Left lung (tissue), 14 donors: ENCODE measurements at places on chromosomes 5 and 9. TPM values are rescaled to one million over a fixed set of nuclear protein-coding genes. Genes with fewer than 3 reads are reported as not detected.
A peak's percentile ranks its signal among the peaks of the same experiment; 100 is the strongest.

NAA35 gene
- 31.1 TPM for polyA plus RNA-seq

GALT gene
- polyA plus RNA-seq = 69.2 TPM

DNA sequence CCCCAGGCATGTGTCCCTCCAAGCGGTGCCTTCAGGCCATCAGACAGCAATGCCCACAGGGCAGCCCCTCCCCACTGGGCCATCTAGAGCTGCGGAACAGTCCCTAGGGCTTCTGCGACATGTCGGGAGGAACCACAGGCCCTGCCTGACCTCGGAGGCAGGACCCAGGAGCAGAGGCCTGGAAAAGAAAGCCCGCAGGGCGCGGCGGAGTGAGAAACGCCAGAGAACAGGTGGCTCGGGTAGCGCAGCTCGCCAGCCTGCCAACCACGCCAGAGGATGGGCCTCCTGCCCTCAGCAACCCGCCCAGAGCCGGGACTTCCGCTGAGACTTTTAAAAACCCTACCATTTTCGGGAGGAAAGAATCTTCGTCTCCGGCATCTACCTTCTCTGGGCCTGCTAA, 715 bp downstream of the LCN8 start:
- no peak for DNase-seq

INSL6 gene
- 1.2 TPM for polyA plus RNA-seq

- peak; percentile 51 for DNase-seq
These were observed 6.6 kb downstream of the GALNT10 start for GRCh38 chr5:154196955-154197652.

NKD2 gene
- polyA plus RNA-seq = 11.7 TPM

GRCh38 chr9:96620832-96621269, 1.2 kb upstream of the CDC14B start:
- peak; percentile 6 for DNase-seq

- peak; percentile 68 for DNase-seq
These were observed 50.0 kb downstream of the TRIM32 start for GRCh38 chr9:116737152-116737546.

IL12B gene
- not detected for polyA plus RNA-seq

- DNase-seq = no peak
These were observed 373.5 kb downstream of the KIAA0825 start for GRCh38 chr5:94244921-94245320.

- DNase-seq = no peak
These were observed 12.0 kb downstream of the ADRA1B start for GRCh38 chr5:159928122-159928909.

DNA sequence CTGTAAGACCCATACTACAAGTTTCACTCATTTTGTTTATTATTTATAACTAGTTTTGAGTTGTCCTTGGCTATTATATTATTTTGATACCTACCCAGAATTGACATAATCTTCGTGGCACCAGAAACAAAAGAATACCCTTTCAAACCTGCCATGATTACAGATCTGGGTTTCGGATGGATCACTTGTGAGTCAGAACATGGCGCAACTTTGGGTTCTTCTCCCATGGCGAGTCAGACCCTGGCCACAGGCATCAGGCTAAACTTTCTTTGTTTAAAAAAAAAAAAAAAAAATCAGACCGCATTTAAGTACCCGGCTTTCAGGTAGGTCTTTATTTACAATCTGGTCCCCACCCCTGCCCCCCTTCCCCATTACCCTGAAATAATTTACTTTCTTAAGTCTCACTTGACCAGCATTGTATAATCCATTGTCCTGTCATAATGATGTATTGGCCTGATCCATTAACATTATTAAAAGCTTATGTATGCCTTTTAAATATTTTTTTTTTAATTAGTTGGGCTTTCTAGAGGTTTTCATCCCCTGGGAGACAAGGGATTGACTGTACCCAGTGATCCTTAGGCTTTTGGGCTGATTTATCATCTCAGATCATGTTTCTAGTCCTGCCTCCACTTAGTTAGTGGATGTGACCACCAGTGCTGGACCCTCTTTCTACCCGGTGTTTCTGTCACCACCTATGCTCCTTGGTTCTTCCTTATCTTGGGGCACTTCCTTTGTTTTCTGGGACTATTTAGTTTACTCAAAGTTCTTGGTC, 43.9 kb downstream of the F2RL2 start:
- no peak for DNase-seq

- DNase-seq = no peak
These were observed 41.2 kb downstream of the FREM1 start for GRCh38 chr9:14868772-14869583.

RUSC2 gene
- 15.2 TPM for polyA plus RNA-seq

- DNase-seq = no peak
These were observed 824 bp downstream of the MXD3 start for GRCh38 chr5:177310757-177311391.

DNAH5 gene
- polyA plus RNA-seq = 3.7 TPM

GRCh38 chr5:92775711-92776615, 805.1 kb downstream of the NR2F1-AS1 start:
- DNase-seq = no peak

DNA sequence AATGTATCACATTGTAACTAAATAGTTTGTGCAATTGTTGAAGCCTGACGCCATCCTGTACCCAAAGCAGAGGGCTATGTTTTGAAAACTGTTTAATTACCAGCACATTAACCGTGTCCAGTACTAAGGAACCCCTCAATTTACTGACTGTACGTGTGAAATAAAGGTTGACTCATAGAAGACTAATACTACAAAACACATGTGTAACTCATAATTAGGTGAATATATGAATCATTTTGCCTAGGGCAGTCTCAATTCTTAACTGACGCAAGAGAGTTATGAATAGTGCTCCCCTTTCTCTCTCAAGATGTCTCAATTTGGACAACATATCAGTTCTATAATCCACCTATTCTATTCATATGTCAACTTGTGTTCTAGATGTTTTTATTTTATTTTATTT, 558.4 kb downstream of the PRDM9 start:
- no peak for DNase-seq

DNA sequence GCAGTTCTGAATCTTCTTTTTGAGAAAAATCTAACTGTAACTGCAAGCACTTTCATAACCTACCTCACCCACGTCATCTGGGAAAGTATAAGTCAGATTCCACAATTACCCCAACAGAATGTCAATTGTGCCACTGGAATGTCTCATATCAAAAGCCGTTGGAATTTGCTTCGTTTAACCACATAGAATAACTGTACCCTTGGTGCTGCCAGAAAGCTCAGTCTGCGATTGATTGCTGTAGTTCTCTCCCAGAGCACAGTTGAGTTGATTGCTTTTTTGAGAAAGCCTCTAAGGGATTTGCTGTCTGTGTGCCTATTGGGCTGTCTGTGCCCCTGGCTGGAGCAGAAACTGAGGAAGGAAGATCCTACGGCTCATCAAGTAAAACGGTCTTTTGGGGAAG, 583.6 kb downstream of the TMEM38B start:
- no peak for DNase-seq

- no peak for DNase-seq
These were observed 54.6 kb downstream of the FGF10 start for GRCh38 chr5:44334622-44335021.

- no peak for DNase-seq
These were observed 20.9 kb downstream of the IPPK start for GRCh38 chr9:92649007-92649406.

DNA sequence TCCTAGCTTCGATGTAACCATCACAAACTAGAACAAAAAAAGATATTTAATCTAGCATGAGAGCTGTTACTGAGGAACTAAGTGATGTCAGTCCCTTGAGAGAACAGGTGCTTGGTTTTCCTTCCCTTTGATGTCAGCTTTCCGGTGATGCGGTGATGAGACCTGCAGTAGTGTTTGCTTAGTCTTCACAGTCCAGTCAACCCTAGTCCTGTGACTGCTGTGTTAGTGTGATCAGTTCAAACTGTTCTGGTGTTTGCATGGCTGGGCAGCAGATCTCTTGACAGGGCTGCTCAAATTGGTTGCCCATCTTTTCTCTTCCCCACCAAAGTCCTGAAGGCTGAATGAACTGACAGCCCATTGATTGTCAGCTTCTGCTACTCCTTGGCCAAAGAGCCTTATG, 608.6 kb upstream of the DAB2 start:
- DNase-seq = no peak

ATG10 gene
- 10.6 TPM for polyA plus RNA-seq

DNA sequence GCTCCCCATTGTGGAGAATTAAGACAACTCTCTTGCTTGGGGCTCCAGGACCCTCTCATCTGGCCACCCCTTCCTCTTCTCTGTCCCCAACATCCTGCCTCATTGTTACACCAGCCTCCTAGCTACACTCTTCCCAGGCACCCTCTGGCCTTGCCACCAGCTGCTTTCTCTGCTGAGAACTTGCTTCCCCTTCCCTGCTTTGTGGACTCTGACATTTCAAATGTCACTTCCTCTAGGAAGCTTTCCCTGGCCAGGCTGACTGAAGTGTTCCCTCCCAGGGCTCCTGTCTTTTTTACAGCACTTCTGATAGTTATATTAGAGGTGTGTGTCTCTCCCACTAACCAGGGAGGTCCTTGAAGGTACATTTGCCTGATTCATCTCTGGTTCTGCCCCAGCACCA, 194.0 kb upstream of the KLF4 start:
- DNase-seq = peak; percentile 52

- DNase-seq = no peak
These were observed 9.6 kb upstream of the LCN2 start for GRCh38 chr9:128139621-128140020.

TXNDC8 gene
- polyA plus RNA-seq = not detected

- no peak for DNase-seq
These were observed 2.6 kb downstream of the NKD2 start for GRCh38 chr5:1011226-1011631.

DNA sequence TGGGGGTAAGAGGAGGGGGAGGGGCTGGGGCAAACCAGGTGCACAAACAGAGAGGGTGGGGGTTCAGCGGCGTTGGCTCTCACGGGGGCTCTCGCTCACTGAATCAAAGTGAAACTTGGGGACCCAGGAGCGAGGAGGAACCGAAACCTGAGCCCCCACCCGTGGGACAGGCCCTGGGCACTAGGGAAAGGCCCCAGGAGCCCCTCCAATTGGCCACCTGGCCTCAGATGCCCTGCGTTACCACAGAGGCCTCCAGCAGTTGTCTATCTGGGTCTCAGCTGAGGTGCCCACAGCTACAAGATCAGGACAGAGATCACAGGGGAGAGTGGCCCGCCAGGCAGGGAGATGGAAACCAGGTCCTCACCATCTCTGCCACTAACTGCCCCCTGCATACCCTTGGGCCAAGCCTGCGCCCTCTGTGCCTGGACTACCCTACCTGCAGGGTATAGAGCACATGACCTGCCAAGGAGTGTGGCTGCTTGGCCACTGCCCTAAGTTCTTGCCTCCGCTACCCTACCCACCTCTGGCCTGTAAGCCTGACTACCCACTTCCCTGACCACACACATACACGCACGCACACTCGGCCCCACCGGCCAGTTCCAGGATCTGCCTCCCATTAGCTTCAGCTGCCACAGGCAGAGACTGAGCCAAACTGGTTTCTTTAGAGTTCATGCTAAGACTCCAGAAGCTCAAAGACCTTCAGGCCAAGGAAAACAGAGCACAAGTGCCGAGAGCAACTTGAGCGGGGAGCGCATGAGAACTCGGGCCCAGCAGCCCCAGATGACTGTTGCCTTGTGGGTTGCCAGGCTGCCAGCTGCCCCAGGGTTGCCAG, 39.9 kb downstream of the PAX5 start:
- no peak for DNase-seq

DNA sequence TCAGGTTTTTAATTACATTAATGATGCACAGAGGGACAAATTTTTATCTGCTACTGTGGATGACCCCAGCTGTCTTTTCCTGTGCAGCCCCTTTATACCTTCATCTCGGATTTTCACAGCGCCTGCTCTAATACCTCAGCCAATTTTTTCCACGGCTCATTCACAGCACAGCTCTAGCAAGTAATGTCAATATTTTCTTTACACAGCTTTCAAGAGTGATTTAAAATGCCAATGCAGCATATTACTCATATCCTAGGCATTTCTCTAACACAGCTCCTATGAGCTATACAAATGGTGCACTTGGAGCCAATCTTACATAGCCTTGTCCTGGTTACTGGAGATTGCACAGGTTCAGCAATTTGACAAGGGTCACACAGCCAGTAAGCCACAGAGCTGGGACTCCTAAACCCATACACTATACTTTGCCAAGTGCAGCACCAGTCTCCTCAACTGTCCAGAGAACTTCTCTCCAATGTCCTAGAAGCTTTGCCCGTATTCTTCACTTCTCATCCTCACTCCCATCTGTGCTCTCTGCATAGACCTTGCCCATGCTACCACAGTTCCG, 661.8 kb downstream of the DTWD2 start:
- DNase-seq = peak; percentile 21

TERT gene
- 0.23 TPM for polyA plus RNA-seq

RNF183 gene
- polyA plus RNA-seq = 0.30 TPM

GRCh38 chr5:128144491-128144890, 60.9 kb downstream of the SLC12A2 start:
- DNase-seq = no peak

DNA sequence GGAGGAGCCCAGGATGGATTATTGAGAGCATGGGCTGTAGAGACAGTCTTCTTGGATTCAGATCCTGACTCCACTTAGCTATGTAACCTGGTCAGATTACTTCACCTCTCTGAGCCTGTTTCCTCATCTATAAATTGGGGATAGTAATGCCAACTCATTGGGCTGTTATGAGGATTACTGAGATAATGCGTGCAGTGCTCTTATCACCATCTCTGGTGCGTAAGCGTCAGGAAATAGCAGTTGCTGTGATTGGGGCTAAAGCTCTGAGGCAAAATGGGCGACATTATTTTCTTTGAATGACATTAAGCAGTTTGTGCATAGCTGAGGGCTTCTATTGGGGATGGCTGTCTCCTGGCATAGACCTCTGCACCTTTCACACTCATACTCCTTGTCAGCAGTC, 995 bp upstream of the MSMP start:
- no peak for DNase-seq

DNA sequence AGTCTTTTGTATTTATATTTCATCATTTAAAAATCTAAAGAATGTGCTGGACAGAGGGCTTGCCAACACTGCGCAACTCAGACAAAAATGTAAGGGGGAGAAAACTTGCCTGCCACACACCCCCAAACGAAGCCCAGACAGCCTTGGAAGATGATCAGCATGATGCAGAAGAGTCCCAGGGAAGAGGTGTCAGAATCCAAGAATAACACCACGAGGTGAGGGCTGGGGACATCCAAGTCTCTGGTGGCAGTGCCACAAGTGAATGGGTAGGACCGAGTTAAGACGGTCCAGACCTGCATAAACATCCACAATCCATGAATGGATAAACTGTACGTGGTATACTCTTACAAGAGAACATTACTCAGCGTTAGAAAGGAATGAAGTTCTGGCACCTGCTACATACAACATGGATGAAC, 10.4 kb downstream of the EPB41L4B start:
- DNase-seq = no peak

GRCh38 chr9:95494022-95494415, 22.8 kb downstream of the PTCH1 start:
- DNase-seq = no peak

DNA sequence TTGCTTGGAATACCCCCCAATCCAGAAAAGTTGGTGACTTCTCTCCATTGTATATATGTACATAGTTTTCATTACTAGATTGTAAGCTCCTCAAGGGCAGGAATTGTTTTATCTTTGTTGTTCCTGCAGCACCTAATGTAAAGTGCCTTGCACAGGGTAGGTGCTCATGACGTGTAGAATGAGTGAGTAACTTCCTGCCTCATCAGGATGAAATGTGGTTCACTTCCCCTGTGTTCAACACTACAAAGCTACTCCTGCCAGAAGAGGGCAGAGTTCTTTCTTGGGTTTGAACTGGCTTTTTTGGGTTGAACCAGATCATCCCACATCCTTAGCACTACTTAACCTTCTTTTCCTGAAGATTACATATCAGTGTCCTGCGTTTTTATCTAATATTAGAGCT, 23.9 kb downstream of the GTF3C4 start:
- DNase-seq = no peak

FOXD4L5 gene
- 0.30 TPM for polyA plus RNA-seq

- DNase-seq = no peak
These were observed 27.9 kb downstream of the TRIO start for GRCh38 chr5:14171046-14171445.
